Adrenal gland (tissue), 19 donors: ENCODE measurements at places on chromosomes 6 and 20.

- peak; percentile 53 for DNase-seq
Observed at GRCh38 chr6:149963212-149963461, 606 bp upstream of the ULBP1 start.

- DNase-seq: no peak
Observed at GRCh38 chr20:16898433-16898832, 150.3 kb downstream of the OTOR start.

DNA sequence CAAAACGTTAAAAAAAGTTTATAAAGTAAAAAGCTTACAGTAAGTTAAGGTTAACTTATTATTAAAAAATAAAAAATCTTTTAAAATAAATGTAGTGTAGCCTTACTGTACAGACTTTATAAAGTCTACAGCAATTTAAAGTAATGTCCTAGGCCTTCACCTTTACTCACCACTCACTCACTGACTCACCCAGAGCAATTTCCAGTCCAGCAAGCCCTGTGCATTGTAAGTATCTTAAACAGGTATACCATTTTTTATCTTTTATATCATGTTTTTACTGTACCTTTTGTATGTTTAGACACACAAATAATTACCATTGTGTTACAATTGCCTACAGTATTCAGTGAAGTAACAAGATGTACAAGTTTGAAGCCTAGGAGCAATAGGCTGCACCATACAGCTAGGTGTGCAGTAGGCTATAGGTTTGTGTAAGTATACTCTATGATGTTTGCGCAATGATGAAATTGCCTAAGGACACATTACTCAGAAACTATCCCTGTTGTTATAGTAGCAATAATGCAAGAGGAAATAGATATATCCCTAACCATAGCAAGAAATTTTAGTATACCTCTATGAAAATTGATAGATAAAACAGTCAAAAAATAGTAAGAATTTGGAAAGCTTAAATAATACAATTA is 39.5 kb downstream of the FBXO5 start:
- no peak for DNase-seq

- DNase-seq: no peak
Observed at GRCh38 chr6:139981066-139981624, 606.7 kb upstream of the CITED2 start.

DNA sequence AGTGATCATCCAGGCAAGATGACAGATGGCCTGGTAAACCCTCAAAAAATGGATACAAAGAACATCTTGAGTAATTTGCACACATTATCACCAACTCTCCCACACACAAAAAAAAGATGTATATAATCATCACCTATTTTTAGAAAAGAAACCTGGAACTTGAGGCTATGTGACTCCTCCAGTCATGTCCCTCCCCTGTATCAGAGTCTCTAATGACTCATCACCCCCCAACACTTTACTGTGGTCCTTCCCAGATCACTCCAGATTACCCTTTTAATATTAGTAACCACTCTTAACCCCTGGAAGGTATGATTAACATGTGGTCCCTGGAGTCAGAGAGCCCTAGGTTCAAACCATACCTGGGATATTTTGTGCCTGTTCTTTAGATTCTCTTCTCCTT is 144.8 kb downstream of the ZNF217 start:
- no peak for DNase-seq

DNA sequence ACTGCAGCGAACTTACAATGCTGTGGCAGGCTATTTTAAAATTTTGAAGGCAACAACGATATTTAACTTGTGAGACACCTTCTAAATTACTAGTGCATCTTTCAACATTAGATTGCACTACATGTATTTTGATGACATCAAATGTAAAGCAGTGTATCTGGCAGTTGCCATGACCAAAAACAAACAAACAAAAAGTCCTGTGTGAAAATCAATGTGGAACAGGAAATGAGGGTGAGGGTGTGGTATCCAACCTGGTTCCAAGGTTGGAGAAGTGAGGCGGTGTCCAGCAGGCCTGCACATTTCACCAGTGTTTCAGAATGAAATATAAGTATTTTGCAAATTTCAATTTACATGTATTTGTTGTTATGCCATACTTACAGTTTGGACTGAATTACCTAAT is 112.0 kb downstream of the LAMP5 start:
- no peak for DNase-seq

GRCh38 chr6:36052097-36052496 is 24.5 kb downstream of the MAPK14 start:
- no peak for DNase-seq

DNA sequence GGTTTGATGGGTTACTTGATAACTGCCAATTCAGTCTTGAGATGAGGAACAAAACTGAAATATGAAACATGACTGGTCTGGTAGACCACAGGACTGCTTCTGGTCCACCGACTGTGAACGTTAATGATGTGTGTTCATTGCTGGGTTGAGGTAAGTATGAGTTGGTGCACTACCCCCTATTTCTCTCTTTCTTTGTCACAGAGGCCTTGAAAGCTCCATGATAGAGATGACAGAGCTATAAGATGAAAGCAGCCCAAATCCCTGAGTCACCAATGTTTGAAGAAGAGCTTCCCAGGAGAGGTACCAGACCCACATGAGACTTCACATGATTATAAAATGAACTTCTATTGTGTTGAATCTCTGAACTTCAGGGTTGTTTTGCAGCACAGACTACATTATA is 555.5 kb downstream of the PTPRT start:
- DNase-seq: no peak

GRCh38 chr6:167855825-167856425 is 29.2 kb downstream of the AFDN start:
- no peak for DNase-seq

GRCh38 chr6:24738741-24739140 is 19.8 kb upstream of the C6orf62 start:
- DNase-seq: no peak

GRCh38 chr20:8094850-8095249 is 37.2 kb upstream of the PLCB1 start:
- DNase-seq: no peak

GRCh38 chr6:156727715-156728385 is 49.3 kb upstream of the ARID1B start:
- DNase-seq: no peak

DNA sequence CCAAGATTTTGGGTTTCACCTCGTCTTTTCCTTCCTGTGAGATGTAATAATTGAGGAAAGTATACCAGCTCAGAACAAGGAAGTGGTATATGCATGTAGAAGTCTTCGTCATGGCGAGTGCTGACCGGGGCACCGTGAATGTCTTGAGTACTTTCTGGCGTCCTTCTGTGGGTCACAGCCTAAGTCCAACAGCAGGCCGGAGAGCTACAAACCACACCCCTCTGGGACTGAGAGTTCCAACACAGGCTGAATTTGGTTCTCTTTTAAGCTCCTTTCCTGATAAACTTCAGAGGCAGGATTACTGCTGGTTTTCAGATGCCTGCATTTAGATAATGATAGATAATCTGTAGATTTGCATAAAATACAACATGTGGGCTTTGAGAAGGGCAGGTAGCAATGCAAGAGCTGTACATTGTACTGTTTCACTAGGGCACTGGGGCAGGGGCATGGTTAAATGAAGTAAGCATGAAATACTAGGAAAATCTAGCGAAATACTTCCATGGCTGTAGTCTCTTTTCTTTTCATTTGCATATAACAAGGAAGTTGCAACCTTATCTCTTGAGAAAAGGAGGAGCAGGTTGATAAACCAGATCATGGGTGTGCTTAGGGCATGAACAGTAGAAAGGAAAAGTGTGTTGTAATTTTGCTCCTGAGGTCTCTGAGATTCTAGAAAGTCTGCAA is at the start of gene ADTRP:
ADTRP (minus strand) TSS at position 156 of the 681 bp plus-strand sequence; CDS start at position 112, 44 bp downstream.
- DNase-seq: peak; percentile 58

DNA sequence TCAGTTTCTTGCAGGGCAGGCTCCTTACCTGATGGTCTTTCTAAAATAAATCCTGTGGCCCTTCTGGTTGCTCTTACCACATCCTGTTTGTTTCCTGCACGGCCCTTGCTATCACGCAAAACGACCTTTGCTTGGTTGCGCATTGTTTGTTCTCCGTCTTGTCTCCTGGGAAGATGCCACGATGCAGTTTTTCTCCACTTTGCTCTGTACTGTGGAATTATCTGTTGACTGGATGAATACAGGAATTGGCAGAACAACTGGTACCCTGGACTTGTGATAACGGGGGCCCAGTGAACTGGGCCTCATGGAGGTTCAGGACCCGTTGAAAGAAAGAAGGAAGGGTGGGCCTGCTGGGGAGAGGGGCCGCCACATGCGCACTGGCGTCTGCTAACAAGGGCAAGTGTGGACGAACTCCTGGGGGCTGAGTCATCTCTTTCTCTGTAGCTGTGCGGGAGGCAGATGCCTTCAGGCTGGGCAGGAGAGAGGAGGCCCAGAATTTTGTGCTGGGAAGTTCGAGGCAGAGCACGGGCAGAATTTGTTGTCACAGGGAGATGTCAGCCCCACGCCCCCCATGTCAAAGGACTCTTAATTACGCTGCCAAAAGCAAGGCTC is 139.9 kb downstream of the BMP7 start:
- DNase-seq: no peak

DNA sequence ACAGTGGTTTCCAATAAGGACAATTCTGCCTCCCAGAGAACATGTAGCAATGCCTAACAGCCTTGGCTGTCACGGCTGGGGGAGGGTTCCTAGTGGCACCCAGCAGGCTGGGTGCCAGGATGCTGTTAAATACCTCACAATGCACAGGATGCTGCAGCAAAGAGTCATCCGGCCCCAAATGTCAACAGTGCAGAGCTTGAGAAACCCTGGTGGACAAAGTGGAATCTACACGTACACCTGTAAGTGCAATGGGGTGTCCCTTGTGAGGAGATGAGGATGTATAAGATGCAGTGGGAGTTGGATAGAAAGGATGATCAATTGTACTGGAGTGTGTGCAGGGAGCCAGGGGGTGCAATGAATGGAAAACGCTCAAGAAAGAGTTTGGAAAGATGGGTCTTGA is 142.4 kb downstream of the FNDC1 start:
- no peak for DNase-seq

DNA sequence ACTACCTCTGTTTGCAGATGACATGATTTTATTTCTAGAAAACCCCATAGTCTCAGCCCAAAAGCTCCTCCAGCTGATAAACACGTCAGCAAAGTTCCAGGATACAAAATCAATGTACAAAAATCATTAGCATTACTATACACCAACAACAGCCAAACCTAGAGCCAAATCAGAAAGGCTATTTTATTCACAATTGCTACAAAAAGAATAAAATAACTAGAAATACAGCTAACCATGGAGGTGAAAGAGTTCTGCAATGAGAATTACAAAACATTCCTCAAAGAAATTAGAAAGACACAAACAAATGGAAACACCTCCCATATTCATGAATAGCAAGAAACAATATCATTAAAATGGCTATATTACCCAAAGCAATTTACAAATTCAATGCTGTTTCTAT is 65.6 kb upstream of the HTR1E start:
- DNase-seq: no peak

DNA sequence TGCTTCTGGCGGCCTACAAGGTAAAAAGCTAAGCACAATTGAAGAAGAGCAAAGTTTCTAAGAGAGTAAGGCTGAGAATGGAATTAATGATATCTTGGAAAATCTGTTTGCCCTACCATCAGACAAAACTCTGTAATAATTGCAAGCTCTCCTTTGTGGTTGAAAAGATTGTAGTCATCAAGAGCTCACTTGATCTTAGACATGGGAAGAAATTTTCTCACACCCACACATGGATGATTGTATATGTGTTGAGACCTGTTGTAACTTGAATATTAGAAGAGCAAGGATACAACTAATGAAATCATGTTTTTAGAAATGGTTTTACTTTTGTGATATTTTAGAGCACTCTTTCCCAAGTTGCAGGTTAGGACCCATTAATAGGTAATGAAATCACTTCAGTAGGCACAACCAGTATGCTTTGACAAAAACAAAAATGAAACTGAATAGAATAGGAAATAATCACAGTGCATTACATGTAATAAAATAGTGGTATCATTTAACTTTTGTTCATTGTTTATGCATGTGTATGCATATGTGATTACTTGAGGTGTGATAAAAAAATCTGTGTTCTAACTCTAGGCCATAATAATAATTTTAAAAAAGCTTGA is 14.0 kb downstream of the DCBLD1 start:
- no peak for DNase-seq

DNA sequence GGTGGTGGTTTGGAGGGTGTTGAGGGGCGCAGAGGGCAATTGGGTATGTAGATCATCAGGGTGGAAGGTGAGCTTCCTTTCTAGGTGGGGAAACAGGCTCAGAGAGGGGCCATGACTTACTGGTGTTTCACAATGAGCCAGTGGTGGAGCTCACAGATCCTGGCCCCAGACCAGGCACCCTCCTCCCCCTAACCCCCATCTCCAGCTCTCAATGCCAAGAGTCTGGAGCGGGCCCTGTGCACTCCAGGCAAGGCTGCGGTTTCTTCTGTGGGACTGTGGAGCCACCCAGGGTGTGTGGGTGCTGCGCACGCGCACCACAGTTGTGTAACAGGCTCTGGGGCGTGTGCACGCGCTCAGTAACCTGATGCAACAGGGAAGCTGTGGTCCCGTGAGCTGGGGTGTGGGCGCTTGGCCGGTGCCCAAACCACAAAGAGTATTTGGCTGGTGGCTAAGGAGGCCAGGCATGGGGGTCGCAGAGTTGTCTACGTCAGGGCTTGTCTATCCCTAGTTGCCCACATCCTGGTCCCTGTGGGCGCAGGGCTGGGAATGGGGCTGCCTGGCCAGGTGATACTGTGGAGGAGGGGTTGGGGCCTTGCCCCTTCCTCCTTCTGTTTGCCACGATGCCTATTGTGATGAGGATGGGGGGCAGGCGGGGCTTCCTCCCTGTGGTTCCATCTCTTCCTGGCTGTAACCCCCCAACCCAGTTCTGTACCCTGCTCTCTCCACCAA is 37.5 kb upstream of the MRPS18A start:
- DNase-seq: peak; percentile 42
